ENCODE measurements at places on chromosomes 13 and 19.

DNA sequence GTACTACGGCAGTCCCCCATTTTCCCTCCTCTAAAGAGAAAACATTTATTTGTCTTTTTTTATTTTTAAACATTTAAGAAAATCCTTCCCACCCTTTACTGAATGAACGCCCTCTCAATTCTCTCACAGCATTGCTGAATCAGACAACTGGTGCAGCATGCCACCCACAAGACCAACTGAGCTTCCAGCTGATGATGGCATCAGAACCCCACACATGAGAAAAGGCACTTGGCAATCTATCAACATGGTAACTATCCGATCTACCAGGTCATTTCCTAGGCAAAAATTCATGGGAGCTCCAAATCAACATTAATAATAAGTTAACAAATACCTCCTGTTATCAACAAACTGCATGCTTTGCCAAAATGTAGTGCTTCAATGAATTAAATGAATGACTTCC is 43.1 kb downstream of the LHFPL6 start:
- no peak for DNase-seq

- DNase-seq: no peak
These were observed 78.9 kb downstream of the ANKRD10 start for GRCh38 chr13:110835721-110836604.

DNA sequence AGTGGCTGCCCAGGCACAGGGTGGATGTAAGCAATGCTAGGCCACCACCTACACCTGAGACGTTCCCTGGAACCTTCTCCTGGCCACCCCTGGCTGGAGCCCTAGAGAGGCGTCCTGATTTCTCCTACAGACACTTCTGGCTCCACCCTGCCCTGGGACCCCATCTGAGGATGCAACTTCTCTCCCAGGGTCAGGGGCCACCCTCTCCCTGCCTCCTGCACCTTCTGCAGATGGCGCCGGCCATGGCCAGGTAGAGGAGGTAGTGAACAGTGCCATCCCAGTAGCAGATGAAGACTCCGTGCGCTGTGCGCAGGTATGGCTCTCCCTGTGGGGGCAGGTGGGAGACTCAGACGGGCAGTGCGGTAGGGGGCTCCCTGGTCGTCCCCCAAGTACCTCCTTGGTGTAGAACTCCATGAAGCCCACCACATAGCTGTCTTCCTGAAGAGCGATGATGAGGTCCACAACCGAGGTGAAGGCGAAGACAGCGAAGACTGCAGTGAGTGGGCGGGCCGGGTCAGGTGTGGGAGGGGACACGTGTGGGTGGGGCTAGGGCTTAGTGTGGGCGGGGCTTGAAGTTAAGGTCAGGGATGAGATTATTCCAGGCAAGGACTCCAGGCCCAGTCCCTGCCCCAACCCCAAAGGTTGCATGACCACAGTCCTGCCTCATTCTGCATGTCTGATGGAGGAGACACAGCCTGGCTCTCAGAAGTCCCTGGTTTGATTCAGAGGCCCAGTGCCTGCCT is 3.0 kb downstream of the TM6SF2 start:
- no peak for DNase-seq

DNA sequence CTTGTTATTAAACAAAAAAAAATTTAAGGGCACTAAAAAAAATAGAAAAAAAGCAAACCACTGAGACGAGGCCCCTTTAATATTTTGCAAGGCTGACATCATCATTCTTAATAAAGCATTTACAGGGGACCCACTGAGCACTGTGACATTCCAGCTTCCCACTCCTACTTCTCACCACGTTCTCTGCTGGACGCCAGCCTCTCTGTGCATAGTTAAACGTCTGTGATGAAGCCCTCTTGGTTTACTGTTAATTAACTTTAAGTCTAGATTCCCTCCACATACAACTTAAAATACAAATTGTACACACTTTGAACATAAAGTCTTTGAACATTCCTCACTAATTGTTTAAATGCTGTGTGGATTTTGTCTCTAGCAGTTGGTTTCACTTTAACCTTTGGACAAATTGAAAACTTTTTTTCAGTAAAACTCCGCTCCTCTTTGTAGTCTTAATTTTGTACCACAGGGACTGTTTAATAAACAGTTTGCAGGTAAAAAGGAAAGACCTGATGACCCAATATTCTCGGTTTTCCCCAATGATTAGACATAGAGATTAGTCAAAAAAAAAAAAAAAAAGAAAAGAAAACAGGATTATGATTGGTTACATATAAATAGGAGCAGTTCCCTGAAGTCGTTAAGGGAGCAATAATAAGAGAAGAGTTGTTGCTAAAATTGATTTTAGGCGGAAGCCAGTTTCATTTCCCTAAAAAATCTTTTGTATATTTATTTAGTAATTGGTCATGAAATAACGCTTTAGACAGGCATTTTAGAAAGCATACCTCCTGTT is 219.8 kb downstream of the MZT1 start:
- no peak for DNase-seq

DNA sequence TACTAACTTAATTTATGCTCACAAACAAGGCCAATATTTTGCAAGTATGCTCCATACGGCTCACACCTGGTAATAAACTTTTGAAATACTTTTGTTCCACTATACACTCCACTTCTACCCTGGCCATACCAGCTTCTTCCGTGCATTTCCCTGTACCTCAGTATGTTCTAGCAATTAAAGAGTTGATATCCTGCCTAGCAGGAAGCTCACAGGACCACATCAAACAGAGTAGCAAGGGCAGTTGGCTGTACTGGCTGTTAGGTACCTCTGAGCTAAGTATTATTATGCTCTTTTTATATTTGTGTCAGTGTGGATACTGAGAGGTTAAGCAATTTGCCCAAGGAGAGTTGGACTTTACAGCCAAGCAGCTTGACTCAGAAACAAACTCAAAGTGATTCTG is 257.7 kb downstream of the SLITRK6 start:
- no peak for DNase-seq

GRCh38 chr19:44626048-44626624 is 12.8 kb downstream of the IGSF23 start:
- DNase-seq: no peak

DNA sequence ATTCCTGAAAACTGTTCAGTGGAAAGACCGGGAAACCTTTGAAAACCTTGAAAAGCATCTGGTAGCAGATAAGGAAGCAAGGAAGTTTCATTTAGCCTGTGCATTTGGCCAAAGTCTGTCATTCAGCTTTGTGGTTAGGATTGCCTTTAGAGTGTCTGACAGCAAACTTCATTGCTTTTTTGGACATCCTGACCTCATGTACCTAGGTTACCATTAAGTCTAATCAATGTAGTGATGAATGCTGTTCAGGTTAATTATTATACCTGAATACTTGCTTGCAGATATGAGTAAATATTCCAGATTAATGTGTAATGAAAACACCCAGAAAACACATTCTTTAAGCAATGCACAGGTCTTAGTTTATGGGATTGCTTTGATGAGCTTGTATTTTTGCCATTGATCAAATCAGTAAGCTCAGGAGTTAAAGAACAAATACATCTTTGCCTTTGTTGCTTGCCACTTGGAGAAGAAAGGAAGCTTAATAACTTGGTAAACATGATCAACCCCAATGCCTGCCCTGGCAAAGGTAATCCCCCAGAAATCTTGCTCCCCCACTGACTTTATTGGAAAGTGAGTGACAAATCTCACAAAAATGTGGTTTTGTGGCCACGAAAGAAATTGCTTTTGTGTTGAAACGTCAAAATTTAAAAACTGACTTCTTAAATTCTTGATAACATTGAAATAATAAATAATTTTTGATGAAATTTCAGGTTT is 87.4 kb downstream of the SLC15A1 start:
- DNase-seq: no peak

DNA sequence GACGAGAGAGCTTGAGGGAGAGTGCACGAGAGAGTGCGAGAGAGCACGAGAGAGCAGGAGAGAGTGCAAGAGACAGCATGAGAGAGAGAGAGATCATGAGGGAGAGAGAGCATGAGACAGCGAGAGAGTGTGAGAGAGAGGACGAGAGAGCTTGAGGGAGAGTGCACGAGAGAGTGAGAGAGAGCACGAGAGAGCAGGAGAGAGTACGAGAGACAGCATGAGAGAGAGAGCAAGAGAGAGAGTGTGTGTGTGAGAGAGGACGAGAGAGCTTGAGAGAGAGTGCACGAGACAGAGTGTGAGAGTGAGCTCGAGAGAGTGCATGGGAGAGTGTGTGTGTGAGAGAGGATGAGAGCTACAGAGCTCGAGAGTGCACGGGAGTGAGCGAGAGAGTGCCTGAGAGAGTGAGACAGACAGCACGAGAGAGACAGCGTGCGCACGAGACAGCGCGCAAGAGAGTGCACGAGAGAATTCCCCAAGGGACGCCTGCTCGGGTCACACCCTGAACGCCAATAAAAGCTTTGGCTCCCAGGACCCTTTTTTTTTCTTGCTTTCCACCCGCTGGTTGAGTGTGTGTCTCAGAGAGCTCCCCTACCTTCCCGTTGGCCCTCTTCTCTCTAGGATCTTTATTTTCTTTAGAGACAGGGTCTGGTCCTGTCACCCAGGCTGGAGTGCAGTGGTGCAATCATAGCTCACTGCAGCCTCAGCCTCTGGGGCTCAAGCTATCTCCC is 3.7 kb downstream of the CD70 start:
- no peak for DNase-seq

DNA sequence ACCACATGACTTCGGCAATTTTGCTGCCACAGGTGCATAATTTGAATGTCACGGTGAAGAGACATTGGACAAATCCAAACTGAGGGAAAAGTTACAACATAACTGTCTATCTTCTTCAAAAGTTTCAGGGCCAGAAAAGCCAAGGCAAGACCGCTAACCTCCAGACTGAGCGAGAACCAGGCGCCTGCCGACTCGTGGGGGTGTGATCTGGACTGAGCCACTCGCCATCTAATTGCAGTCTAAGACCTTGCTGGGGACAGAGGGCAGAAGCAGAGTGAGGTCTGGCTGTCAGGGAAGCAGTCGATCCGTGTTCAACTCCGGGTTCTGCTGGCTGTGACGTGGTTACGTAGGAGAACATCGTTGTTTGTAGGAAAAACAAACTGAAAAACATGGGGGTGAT is 88.6 kb downstream of the SPACA7 start:
- no peak for DNase-seq

- peak; percentile 29 for DNase-seq
These were observed 25.5 kb upstream of the MCF2L start for GRCh38 chr13:112943309-112944125.

DNA sequence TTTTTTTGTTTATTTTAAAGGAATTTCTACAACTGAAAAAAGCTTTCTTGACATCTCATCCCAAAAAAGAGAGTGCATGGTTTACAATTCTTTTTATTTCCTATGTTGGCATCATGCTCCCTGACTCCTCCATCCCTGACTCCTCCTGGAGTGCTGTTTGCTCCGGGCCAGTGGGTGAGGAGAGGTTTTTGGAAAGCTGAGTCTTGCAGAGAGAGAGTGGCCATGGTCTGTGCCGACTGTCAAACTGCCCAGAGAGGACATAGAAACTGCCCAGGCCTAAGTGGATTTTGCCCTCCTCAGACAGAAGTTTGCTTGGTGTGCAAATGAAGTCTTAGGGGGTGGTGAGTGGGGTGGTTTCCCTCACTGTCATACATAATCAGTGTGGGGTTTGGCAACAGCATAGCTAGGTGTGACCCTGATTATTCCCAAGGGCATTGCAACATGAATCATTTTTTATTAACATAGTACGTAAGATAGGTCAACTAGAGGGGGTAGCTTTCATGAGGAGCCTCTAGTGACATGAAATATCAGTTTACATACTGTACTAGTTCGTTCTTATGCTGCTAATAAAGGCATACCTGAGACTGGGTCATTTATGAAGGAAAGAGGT is 179.8 kb upstream of the UBL3 start:
- DNase-seq: no peak
